ENCODE measurements at places on chromosomes 4 and X.

DNA sequence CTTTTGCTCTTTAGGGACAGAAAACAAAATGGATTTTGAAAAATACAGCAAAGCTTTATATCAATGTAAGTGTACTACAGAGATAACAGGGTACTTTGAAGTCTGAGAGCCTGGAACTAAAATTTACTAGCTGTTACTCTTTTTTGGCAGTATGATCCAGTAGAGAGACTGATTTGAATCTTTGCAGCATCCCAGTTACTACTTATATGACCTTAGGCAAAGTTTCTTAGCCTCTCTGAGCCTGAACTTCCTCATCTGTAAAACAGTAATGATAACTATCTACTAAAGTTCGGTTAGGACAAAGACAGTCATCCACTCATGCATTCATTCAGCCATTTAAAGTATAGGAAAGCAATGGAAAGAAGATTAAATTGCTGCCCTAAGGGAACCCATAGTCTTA, 10.1 kb downstream of the BRWD3 start:
- DNase-seq = no peak

DNA sequence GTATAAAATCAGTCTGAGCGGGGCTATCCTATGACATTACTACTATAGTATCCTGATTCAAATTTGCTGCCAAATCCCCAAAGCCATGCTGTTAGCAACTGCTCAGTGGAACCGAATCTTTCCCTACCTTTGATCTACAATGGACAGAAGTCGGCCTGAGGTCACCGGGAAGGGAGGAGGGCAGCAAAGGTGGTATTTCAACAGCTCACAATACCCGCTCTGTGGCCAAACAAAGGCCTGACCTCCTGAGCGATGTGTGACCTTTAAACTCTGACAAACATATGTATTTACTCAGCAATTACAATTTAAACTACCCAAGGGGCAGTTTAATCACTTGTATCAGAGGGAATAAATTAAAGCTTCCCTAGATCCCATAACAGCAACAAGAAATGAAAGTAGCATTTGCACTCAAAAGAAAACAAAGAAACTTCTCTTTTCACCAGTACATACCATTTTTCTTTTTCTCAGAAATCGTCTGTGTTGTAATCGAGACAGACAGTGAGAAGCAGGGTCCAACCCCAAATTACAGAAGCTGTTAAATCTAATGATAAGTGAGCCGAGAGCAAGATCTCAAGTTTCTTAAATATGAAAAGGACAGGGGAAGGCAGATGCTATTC, 11.6 kb upstream of the TMEM128 start:
- no peak for DNase-seq

GRCh38 chr4:4677556-4678522, 136.0 kb upstream of the STX18 start:
- DNase-seq = peak; percentile 80

GRCh38 chr4:122623637-122624166, 2.8 kb upstream of the IL21 start:
- no peak for DNase-seq

DNA sequence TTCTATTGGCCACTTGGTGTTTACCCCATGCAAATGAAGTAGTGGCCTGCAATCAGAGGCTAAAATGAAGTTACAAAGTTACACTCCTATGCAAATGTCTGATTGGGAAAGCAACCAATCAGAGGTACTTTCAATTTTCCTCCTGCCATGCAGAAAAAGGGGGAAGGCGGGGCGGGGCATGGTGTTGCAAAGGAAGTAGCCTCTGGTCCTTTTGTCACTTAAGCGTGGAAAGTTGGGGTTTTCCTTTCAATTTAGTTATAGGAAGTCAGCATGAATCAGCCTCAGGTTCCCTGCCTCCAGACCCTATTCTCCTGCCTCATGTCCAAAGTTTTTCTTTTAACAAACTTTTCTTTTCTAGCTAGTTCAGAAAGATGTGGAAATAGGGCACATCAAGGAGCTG, 69.3 kb downstream of the GPC4 start:
- no peak for DNase-seq

DNA sequence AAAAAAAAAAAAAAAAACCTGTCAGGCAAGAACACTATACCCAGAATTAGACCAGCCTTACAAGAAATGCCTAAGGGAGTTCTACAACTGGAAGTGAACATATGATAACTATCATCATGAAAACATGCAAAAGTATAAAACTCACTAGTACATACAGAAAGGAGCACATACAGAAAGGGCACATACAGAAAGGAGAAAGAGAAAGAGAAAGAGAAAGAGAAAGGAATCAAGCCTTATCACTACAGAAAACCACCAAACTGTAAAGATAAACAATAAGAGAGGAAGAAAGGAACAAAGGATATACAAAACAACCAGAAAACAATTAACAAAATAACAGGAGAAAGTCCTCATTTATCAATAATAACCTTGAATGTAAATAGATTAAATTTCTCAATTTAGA, 50.4 kb downstream of the PHKA1 start:
- DNase-seq = no peak

DNA sequence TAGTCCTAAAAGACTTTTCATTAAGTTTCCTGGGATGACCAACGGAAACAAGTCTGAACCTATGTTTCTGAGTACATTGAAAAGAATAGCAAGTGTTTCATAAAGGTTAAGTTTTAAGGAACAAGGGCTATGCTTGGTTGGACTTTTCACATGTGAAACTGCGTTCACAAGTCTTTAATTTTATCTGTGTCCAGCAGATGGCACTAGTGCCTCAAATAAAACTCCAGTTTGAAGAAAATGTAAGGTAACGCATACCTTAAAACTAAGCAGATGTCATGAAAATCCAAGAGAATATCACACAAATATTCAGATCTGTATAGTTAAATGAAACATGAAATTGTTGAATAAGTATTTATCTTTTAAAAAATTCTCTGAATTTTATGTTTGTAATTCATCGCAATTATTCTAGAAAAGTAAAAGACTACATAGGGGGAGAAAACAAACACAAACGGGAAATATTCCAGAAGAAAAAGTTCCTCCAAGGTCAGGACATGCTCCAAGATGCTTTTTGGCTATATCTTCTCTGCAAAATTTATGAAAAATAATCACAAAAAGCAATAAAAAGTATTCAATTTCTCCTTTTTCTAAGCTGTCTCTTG, 89.6 kb upstream of the MAD2L1 start:
- DNase-seq = peak; percentile 39

- DNase-seq = no peak
Observed at GRCh38 chr4:168540503-168541265, 43.8 kb downstream of the PALLD start.

DNA sequence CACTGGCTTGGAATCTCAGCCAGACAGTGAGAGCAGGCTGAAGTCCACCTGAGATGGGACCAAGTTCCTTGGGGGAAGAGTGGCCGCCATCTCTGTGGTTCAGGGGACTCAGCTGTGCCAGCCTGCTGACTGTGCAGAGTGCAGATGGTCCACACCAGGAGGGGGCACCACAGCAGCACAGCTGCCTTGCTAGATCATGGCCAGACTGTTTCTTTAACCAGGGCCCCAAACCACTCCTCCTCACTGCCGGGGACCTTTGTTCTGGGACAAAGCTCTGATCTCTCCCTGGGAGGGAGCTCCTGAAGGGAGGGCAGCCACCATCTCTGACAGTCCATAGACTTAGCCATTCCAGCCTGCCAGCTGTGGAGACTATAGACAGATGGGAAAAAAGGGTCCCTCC, 2189.6 kb downstream of the PCDH7 start:
- no peak for DNase-seq
